ENCODE measurements at places on chromosomes 1 and 21.

DNA sequence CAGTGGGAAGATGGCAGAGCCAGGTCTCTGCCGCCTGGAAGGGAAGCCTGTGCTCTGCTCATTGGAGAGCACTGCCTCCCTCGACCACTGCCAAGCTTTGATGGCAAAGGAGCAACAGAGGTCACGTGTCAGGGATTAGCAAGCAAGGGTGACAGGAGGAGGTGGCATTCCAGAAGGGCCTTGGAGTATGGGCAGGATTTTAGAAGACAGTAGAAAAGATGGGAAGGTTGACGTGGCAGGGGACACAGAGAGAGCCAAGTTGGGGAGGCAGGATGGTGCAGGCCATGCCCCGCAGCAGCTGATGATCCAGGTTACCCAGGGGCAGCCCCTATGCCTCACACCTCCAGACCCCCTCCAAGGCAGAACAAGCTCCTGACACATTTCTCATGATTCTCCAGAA is 21.9 kb upstream of the LBR start:
- DNase-seq, result no peak

- DNase-seq, result no peak
Observed at GRCh38 chr1:229448354-229448753, 14.5 kb upstream of the ACTA1 start.

DNA sequence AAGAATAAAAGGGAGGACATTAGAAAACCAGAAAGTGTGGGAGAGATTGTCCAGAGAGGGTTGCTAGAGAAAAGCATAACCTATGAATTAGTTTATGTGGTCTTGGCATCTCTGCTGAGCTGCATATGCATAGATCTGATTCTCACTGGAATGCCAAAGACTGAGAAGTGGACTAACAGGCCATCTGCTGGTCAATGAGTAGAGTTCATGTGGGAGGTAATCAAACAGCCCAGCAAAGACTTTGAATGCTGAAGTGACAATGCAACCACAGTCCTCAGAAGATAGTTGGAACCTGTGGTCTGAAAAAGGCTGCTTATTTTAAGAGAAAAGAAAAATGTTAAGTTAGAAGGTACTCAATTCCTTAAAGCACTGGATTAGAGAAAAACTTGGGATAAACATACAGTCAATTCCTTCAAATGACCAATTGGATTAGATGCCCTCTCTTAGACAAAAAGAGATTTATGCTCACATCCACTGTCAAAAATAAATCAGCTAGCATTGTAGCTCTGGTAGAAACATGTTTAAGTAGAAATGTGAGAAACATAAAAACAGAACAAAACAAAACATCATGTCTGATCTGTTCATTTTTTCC is 382.8 kb downstream of the AMY1C start:
- DNase-seq, result no peak

DNA sequence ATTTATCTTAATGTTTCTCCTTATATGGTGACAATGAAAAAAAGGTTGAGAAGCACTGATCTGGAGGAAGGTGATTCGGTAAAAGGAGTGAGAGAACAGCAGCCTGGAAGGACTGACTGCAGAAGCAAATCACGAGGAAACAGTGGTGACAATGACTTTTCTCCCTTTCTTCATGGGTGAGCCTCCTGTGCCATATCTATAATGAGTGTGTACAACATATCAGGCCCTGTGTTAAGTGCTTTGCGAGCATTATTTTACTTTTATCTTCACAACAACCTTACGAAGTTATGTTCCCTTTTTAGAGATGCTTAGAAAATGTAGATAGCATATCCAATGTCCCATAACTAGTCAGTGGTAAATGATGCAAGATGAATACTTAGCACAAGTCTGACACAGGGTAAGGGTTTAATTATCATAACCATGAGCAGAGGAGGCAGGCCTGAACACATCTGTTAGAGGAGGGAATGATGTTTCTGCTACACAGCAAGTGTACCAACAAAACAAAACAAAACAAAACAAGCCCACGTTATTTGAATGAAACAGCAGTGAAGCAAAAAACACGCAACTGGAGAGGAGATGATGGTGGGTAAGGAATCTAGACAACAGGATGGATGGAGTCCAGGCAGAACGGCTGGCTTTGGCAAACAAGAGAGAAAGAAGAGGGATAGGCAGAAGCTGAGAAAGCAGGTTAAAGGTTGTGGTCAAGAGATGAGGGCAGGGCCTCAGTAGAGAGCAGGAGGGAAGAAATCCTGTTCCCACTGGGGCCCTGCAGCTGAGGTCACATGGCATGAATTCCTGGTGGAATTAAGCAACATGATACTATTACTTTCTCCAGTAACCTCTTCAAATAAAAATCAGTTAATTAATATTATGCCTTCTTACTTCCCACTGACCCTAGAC is 29.6 kb downstream of the GNG12 start:
- no peak for DNase-seq

GRCh38 chr1:11101347-11101746 is 1.7 kb upstream of the EXOSC10 start:
- DNase-seq, result no peak

DNA sequence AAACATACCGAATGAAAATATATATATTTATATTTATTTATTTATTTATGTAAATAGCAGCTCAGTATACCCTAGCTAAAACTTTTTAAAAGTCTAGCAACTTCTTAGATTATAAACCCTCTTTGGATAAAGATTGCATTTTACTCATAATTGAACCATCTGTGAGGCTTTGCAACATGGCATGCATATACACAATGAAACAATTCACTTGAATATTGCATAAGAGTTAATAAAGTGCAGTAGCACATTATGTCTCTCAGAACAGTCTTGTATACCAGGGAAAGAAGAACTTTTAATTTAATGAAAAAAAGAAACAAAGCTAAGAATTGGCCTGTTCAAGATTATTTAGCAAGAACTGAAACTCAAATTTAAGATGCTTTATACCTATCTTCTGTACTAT is 1363.9 kb upstream of the ADGRL2 start:
- DNase-seq, result no peak

- DNase-seq, result peak; percentile 64
Observed at GRCh38 chr21:34887725-34888568, 161.2 kb downstream of the RUNX1 start.

DNA sequence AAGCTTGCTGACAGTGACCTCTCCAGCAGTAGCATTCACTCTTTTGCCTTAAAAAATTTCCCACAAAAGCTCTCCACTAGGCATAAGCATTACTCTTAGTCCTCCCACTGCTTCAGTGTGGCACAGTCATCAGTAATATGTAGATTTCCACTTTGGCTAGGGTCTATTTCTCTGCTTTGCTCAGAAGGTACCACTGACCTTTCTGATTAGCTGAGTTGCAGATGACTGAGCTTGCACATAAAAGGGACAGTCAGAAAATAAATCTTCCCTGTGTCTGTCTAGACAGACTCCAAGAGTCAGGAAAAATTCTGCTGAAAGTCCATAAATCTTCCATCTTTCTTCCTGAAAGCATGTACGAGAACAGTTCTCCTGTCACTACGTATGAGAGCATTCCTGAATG is 56.6 kb upstream of the APP start:
- DNase-seq, result no peak

- peak; percentile 42 for DNase-seq
Observed at GRCh38 chr1:16012590-16013219, 5.1 kb downstream of the HSPB7 start.

- no peak for DNase-seq
Observed at GRCh38 chr1:55882931-55883330, 667.8 kb upstream of the USP24 start.

- no peak for DNase-seq
Observed at GRCh38 chr1:101044259-101044658, 18.7 kb upstream of the DPH5 start.

GRCh38 chr1:115077286-115077983 is 11.9 kb downstream of the TSPAN2 start:
- no peak for DNase-seq

GRCh38 chr1:71295350-71295749 is 214.5 kb upstream of the ZRANB2 start:
- no peak for DNase-seq

- no peak for DNase-seq
Observed at GRCh38 chr1:200296091-200296661, 113.7 kb downstream of the ZNF281 start.

DNA sequence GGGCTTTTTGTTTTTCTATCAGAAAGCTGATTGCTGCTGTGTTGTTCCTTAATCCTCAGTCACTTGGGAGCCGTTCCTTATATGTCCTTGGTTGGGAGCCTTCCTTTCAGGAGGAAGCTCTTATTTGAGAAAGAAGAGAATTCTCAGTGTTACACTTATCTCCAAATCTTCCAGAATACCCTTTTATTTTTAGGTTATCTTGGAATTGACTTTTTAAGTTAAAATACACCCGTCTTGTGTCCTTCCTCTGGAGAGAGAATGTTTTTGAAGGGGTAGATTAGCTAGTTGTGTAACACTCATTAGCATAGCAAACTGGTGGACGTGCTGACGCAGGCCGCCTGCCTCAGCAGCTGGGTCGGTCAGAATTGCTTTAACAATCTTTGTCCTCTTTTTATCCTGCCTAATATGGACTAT is 42.1 kb downstream of the LRRC8B start:
- DNase-seq, result no peak

DNA sequence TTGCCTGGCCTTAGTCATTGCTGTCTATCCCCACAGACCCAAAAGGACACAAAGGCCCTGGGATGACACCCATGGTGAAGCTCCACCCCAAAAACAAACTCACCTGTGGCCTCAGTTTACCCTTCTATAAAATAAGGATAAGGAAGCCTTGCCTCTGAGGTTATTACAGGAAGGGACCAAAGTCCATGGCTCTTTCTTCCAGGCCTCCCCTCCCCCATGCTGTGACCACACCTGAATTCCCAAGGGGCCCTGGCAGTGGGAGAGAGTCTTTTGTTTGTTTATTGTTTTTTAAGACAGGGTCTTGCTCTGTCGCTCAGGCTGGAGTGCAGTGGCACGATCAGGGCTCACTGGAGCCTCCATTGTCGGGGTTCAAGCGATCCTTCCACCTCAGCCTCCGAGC is 10.5 kb upstream of the TNFRSF25 start:
- no peak for DNase-seq

- no peak for DNase-seq
Observed at GRCh38 chr1:154607106-154607608, 829 bp downstream of the ADAR start.

DNA sequence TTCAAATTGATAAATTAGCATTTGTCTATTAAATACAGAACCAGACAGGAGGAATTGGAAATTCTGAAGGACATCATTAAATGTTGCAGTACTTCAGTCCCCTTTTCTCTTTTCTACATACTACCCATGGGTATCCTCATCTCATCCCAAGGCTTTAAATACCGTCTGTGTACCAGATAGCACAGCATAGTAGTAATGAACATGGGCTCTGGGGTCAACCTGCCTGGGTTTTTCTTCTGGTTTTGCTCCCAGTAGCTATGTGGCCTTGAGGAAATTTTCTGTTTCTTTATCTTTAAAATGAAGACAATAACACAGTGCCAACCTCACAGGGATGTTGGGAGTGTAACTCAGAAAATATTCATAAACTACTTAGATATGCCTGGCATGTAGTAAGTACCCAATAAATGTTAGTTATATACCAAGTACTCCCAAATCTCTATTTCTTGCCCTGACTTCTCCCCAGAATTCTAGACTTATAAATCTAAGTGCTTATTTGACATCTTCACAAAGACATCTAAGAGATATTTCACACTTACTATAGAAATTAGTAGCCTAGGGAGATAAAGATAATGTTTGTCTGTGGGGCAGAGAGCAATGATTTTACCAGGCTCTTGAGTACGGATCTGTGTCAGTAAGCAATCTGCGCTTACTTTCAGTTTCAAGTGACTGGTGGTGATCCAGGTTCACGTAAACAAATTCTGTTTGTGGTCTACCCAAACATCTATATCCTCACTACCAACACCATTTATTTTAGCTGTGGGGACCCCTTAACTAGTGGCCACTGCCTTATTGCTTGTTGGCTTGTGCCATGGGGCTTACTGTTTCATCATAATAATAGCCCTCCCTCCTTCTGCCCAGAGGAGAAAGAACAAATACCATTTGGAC is 37.3 kb downstream of the VANGL2 start:
- no peak for DNase-seq

GRCh38 chr1:218982482-218982881 is 191.2 kb upstream of the LYPLAL1 start:
- no peak for DNase-seq

GRCh38 chr1:202068596-202068995 is 54.1 kb upstream of the GPR37L1 start:
- no peak for DNase-seq

GRCh38 chr1:71559880-71560279 is 479.0 kb upstream of the ZRANB2 start:
- no peak for DNase-seq

GRCh38 chr1:9413071-9413876 is 120.6 kb downstream of the SPSB1 start:
- DNase-seq, result peak; percentile 35

GRCh38 chr1:24390924-24391782 is 22.4 kb downstream of the STPG1 start:
- peak; percentile 47 for DNase-seq

DNA sequence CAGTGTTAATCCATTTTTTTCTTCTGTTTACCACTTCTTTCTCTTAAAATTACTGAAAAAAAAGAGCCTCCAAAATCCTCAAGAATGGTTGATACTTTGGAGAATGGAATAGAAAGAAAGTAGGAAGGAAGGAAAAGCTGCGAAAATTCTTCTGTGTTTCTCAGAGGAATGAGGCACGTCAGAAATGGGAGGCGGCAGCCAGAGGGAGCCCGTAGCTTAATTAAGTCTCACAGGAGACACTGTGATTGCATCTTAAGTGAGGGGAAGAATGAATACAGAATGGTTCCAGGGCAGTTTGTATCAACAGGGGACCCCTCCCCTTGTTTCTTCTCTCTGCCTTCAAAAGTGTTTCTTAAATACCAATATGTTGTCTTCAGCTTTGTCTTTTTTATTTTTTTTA is 1099.5 kb downstream of the PLA2G4A start:
- DNase-seq, result no peak

Measured in omental fat pad (tissue), 4 donors.